ENCODE measurements at places on chromosomes 2 and 18.

DNA sequence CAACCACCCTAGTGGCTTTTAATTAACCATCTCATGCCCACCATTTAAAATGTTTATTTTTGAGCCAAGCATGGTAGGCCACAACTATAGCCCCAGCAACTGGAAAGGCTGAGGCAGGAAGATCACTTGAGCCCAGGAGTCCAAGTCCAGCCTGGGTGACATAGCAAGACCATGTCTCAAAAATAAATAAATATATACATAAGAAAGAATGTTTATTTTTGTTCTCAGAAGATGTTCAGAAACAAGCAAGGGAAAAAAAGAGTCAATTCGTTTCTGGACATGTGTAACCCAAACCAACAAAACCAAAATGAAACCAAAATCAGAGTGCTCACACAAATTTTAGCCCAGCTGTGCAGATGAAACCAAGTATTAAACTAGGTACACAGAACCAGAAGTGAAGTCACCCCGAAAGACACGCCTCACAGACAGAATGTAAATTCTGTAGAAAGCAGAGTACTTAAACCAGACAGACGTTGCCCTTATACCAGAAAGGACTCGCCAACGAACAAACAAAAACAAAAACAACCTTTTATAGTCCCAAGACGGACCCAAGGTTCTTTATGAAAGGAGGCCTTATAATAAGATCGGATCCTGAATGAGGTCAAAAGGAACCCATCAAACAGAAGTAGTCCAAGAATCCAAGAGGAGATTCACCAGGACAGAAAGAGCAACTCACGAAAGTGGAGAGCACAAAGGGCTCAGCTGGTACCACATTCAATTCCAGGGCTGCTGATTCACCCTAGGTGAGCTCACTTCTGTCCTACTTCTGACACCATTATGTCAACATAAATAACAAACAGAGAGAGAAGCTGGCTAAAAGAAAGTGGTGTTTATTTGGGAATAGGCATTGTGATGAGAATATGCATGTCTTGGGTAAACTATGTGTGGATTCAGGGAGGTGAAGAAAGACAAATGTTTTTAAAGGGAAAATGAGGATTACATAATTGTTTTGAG is 31.8 kb upstream of the MTCL1 start:
- no peak overlapping the region for H3K27ac ChIP-seq
- no peaks in the 10 kb centered on the region for H3K27me3 ChIP-seq
- H3K4me3 ChIP-seq, result no peak overlapping the region

DNA sequence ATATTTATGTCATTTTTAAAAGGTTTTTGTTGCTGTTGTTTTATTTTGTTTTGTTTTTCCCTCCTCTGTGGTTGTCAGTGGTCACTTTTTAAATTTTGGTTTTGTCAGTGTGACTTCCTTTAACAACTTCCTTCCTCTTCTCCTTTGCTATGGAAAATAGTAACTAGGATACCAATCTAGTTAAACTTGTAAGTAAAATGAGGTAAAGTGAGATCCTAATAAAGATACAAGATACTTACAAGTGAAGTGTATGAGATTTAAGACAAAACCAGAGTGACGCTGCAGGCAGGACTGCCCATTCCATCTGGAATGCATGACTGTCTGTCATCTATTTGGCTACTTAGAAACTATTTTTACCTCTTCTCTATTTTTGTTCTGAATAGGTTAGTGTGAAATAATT is 30.6 kb upstream of the CREB1 start:
- no peaks in the 10 kb centered on the region for H3K36me3 ChIP-seq
- H3K27ac ChIP-seq, result no peak overlapping the region
- no peak overlapping the region for H3K4me3 ChIP-seq
- peaks cover 3% of the 10 kb centered on the region for H3K4me1 ChIP-seq
- no peaks in the 10 kb centered on the region for H3K27me3 ChIP-seq

- H3K4me1 ChIP-seq, result no peaks in the 10 kb centered on the region
- H3K36me3 ChIP-seq, result no peaks in the 10 kb centered on the region
- no peak within 1 kb of the TSS for H3K4me3 ChIP-seq
- peaks cover 7% of the 10 kb centered on the region for H3K27me3 ChIP-seq
- DNase-seq, result no peak
Measured at GRCh38 chr2:206718296-206718695, at the start of gene DYTN. TSS of gene DYTN (minus strand) at chr2:206718396. CDS start at chr2:206718279, 117 bp downstream.

DNA sequence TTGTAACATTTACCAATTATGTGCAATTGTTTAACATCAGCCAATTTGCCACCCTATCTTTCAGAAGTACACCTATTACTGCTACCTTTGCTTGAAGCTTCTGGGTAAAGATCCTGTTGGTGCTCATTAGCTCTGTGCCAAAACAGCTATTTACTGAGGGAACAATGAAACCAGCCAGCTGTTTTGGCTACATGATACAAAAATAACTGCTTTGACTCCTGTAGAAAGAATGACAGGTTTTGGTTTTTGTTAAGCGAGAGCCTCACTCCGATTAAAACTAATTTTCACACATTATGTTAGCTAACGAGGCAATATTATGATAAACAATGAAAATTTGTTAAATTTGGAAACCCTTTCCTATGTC is 907.0 kb downstream of the EPHA4 start:
- H3K27ac ChIP-seq, result no peak overlapping the region
- no peaks in the 10 kb centered on the region for H3K36me3 ChIP-seq
- H3K27me3 ChIP-seq, result no peaks in the 10 kb centered on the region
- H3K4me1 ChIP-seq, result no peaks in the 10 kb centered on the region

DNA sequence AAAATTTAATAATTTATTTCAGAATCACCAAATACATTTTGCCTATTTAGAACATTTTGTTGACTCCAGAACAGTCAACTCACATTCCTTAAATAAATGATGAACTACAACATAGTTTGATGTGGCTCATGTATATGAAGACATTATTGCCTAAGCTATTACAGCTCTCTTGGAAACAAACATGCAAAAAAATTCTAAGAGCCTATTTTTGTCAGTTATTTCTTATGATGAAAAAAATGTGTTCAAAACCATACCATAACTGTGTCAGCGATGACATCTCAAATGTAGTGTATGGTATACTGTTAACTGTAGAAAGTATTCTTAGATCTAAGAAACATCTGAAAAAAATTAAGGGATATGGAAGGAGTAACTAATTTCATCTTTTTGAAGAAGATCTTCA is 6.3 kb upstream of the EMILIN2 start:
- no peak overlapping the region for H3K4me3 ChIP-seq
- H3K27ac ChIP-seq, result no peak overlapping the region
- DNase-seq, result no peak
- H3K27me3 ChIP-seq, result peaks cover 27% of the 10 kb centered on the region
- no peaks in the 10 kb centered on the region for H3K36me3 ChIP-seq

DNA sequence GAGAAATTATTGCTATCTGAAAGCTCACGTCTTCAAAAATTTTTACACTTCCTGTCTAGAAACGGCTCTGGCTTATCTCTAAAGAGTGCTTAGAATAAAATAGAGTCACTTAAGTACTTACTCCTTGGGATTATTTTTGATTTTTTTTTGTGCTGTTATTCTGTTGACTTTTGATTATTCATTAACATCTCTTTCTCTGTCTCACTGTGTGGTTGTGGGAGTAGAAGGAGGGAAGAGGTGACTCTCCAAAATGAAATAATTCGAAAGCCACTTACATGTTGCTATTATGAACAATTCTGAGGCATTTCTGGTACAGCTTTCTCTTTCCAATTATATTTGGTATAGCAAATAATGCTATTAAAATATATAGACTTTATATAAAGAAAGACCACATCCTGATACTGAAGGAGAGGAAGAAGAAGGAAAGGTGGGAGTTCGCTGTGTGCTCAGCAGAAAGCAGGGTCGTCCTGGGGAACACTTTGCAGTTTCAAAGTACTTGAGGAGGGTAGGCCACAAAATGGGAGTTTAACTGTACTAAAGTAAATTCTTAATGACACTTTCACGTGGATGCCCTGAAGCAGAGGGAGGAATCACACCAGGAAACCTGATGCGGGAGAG is 9.6 kb upstream of the MMADHC start:
- H3K27ac ChIP-seq, result peak overlapping the region; percentile 4
- H3K27me3 ChIP-seq, result no peaks in the 10 kb centered on the region
- no peak overlapping the region for H3K4me3 ChIP-seq
- H3K4me1 ChIP-seq, result peaks cover 7% of the 10 kb centered on the region
- H3K36me3 ChIP-seq, result no peaks in the 10 kb centered on the region
- no peak for DNase-seq

DNA sequence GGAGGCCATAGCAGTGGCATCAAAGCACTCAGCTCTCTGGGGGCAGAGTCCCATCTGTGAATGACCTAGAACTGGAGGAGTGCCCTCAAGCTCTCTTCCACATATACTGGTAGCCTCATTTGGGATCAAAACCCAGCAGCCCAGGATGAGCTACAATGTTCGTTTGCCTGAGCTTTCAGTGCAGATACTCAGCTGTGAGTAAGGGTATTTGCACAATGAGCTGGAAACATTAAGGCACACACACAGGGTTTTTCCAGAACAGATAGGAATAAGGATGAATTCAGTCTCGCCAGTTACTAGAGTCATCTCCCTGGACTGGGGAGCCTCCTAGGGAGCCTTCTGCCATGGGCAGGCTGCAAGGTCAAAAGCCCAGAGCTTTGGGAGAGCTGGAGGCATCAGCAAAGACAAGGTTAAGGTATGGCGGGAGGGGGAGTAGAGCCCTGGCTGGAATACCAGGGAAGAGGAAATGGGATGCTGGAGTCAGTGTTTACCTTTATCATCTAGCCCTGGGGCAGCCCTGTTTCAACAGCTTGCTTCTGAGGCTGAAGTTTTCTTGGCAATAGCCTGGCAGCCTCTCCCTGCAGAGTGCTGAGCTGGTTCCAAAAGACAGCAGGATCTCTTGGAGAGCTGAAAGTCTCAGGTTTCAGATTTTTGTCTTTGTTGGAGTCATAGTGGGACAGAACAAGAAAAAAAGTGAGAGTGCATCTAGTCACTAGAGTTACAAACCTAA is 187.7 kb downstream of the LOXHD1 start:
- H3K4me3 ChIP-seq, result no peak overlapping the region
- H3K4me1 ChIP-seq, result no peaks in the 10 kb centered on the region
- H3K36me3 ChIP-seq, result no peaks in the 10 kb centered on the region
- DNase-seq, result no peak
- no peaks in the 10 kb centered on the region for H3K27me3 ChIP-seq
- no peak overlapping the region for H3K27ac ChIP-seq

- no peak overlapping the region for H3K4me3 ChIP-seq
- no peak overlapping the region for H3K27ac ChIP-seq
- no peak for DNase-seq
Measured at GRCh38 chr2:7709907-7710306, 792.7 kb downstream of the RNF144A start.

GRCh38 chr2:34025196-34025595 is 426.1 kb upstream of the FAM98A start:
- DNase-seq, result no peak
- H3K36me3 ChIP-seq, result no peaks in the 10 kb centered on the region
- H3K4me3 ChIP-seq, result no peak overlapping the region
- H3K4me1 ChIP-seq, result no peaks in the 10 kb centered on the region
- no peaks in the 10 kb centered on the region for H3K27me3 ChIP-seq

DNA sequence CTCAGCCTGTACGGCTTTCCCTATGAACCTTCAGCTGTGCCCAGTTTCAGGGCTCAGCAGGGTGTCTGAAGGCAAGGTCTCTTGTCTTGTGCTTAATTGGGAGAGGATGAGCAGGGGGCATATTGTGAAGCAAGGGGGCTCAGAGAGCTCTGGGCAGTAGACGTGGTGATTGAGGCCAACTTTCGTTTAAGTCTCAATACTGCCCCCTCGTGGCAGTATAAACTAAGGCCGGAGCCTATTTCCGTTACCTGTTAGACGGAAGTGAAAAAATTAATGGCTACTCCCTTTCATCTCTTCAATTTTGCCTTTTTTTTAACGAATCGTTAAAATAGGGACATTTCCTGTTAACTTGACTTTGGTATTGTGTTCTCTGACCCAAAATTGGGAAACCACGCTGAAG is 193.4 kb downstream of the TDRD15 start:
- H3K4me1 ChIP-seq, result no peaks in the 10 kb centered on the region
- H3K27ac ChIP-seq, result no peak overlapping the region
- DNase-seq, result peak; percentile 3
- no peaks in the 10 kb centered on the region for H3K27me3 ChIP-seq
- H3K4me3 ChIP-seq, result no peak overlapping the region

GRCh38 chr2:234344012-234344411 is 152.9 kb downstream of the ARL4C start:
- H3K36me3 ChIP-seq, result no peaks in the 10 kb centered on the region
- no peaks in the 10 kb centered on the region for H3K27me3 ChIP-seq
- H3K4me3 ChIP-seq, result no peak overlapping the region
- H3K27ac ChIP-seq, result no peak overlapping the region

GRCh38 chr18:79381811-79382311 is 13.9 kb upstream of the NFATC1 start:
- no peaks in the 10 kb centered on the region for H3K27me3 ChIP-seq
- H3K27ac ChIP-seq, result no peak overlapping the region
- H3K36me3 ChIP-seq, result no peaks in the 10 kb centered on the region

DNA sequence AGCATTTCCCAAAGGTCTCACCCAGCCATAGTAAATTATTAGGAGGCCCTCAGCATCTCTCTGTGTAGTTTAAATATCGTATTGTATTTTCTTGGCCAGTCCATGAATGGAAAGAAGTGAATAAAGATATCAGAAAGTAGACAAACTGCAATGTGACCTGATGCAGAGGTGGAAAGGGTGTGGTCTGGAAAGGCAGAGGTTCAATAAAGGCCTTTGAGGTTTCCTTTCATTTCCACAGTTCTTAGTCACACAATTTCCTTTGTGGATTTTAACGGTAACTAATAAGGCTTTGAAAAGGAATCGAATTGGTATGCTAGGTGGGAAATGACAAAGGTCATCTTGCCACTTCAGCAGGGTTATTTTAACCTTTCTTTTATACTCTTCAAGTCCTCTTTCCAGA is 20.1 kb upstream of the WIPF1 start:
- no peak overlapping the region for H3K27ac ChIP-seq
- DNase-seq, result no peak
- peaks cover 13% of the 10 kb centered on the region for H3K4me1 ChIP-seq
- H3K36me3 ChIP-seq, result no peaks in the 10 kb centered on the region
- no peaks in the 10 kb centered on the region for H3K27me3 ChIP-seq

DNA sequence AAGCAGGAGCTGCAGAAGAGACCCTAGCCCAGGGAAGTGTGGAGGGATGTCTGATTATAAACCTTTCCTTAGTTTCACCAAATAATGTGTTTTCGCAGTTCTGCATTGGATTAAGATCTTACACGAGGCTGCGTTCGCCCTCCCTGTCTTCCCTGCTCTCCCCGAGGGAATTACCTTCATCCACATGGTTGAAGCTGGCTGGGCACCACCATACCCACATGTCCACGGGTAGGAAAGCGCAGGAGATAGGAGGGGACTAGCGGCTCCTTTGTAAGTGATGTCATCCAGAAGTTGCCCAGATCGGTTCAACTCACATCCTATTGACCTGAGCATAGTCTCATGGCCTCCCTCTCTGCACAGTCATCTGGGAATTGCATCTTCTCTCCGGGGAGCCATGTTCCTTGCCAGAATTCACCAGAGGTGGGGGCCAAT is 1.1 kb downstream of the TTL start:
- H3K27me3 ChIP-seq, result no peaks in the 10 kb centered on the region
- peak overlapping the region; percentile 89 for H3K4me3 ChIP-seq
- H3K27ac ChIP-seq, result peak overlapping the region; percentile 71
- peak; percentile 60 for DNase-seq
- peaks cover 14% of the 10 kb centered on the region for H3K4me1 ChIP-seq

- peaks cover 23% of the 10 kb centered on the region for H3K4me1 ChIP-seq
- no peaks in the 10 kb centered on the region for H3K36me3 ChIP-seq
- DNase-seq, result peak; percentile 49
- H3K27ac ChIP-seq, result peak overlapping the region; percentile 59
- no peaks in the 10 kb centered on the region for H3K27me3 ChIP-seq
- H3K4me3 ChIP-seq, result peak overlapping the region; percentile 99
Measured at GRCh38 chr18:21109936-21110712, 1.5 kb downstream of the ROCK1 start.

Data from endothelial cell of umbilical vein (primary cell).